Neural progenitor cell (in vitro differentiated cells): ENCODE measurements at places on chromosomes 3 and 15. TPM values are rescaled to one million over a fixed set of nuclear protein-coding genes. Genes with fewer than 3 reads are reported as not detected.

Gene RFTN1
- total RNA-seq: 0.37 and 0.92 TPM in 2 replicates

Gene KLHL40
- total RNA-seq: not detected in 2 replicates

Gene ZDHHC23
- 1.7 and 2.4 TPM in 2 replicates for total RNA-seq

Gene CCR3
- total RNA-seq: not detected in 2 replicates

Gene CYP1A1
- total RNA-seq: 0.15 TPM in 1 of 2 replicates, not detected in the other

Gene CEP19
- 7.0 and 7.7 TPM in 2 replicates for total RNA-seq

Gene MYL3
- not detected in 2 replicates for total RNA-seq

Gene TGM5
- not detected in 2 replicates for total RNA-seq

Gene GNAI2
- total RNA-seq: 249 and 321 TPM in 2 replicates

Gene TPRG1
- 0.37 and 0.71 TPM in 2 replicates for total RNA-seq

Gene ULK3
- 22.7 and 37.4 TPM in 2 replicates for total RNA-seq

Gene SPSB4
- 4.9 and 10.7 TPM in 2 replicates for total RNA-seq
